ENCODE measurements at places on chromosomes 4 and X.
A peak's percentile ranks its signal among the peaks of the same experiment; 100 is the strongest.

GRCh38 chrX:15683193-15683592 lies 18.6 kb upstream of the CLTRN start:
- DNase-seq = no peak

GRCh38 chr4:111959222-111959621 lies 186.0 kb upstream of the FAM241A start:
- DNase-seq = peak; percentile 32

- no peak for DNase-seq
Observed at GRCh38 chrX:115609621-115610020, 48.6 kb downstream of the PLS3 start.

- no peak for DNase-seq
Observed at GRCh38 chr4:89295415-89295927, 12.1 kb downstream of the GPRIN3 start.

DNA sequence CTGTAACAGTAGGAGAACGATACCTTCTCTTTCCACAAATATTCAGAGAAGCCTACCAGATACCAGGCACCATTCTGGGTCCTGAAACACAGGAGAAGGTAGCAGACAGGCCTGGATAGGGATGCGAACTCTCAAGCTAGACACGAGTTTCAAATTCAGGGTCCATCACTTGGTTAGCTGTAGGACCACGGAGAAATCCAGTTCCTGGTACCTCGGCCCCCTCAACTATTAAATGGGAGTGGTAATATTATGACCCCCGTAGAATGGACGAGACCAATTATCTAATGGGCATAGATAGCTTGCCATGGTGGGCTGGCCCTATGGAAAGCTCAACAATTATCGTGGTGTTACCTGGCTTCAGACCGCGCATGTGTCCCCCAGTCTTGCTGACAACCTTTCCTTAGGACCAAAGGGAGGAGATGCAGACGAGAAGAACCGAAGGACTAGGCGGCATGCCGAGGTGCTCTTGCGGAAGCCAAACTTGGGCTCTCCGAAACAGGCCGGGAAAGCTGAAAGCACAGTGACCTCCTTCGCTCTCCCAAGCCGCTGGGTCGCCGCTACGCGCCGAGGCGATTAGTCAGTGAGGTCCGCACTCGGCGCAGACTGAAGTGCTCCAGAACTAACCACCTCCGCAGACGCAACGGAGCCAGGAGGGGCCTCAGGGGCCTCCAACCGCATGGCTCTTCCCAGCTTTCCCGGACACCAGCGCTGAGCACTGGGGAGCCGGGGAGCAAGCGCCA lies 19.6 kb downstream of the NKX3-2 start:
- peak; percentile 34 for DNase-seq

DNA sequence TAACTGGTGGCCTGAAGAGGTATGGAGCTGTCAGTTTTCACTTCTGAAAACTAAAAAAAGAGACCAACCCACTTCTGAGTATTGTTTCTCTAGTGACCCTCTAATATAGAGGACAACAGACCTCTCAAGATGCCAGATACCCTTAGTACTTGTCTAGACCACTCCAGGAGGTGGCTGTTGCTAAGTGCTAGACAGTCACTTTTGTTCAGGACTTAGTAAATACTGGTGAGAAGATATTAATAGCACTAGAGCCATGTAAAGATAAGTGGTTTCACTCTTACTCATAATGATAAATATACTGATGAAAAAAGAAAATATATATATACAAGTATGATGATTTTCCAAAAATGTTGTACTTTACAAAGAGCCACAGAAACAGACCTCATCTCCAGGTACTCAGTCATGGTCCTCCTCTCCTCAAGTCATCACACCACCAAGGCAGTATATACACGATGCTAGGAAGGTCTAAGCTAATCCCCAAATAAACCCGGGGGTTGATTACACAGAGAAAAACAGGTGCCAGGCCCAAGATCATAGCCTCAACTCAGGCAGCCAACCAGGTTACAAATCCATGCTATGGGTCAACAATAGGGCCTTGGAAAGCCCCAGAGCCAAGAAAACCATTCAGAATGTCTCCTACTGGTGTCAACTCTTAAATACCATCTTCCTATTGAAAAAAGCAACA lies 66.9 kb downstream of the ARHGEF9 start:
- DNase-seq = no peak

GRCh38 chr4:162408309-162408708 lies 244.5 kb upstream of the FSTL5 start:
- DNase-seq = no peak

DNA sequence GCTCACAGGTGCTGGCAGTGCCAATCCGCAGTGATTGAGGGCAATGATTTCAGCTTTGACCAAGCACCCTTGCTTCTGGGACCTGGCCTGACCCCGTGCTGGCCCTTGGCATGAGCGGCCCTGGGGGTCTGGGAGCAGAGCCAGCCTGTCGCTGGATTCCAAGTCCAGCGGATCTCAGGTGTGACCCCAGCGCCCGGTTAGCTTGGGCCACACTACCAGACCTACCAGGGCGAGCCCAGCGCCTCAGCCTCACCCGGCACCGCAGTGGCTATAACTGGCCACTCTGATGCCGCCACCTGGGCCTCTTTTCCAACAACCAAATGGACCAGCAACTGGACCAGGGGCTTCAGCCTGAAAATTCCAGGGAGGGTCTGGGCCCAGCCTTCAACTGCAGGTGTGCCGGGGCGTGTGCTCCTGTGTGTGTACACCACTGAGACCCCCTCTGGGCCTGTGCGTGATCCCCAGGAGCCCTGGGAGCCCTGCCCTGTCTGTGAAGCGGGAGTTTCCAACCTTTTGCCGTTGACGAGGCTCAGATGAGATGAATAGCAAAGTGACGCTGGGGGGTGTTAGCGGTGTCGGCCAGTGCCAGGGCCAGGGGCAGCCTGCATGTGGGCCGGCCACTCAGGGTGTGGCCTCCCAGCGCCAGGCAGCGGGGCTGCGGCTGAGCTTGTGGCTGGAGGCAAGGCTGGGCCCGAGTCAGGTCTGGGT lies 658 bp downstream of the SH3TC1 start:
- DNase-seq = no peak

- no peak for DNase-seq
Observed at GRCh38 chrX:100852810-100853209, 21.3 kb downstream of the NOX1 start.

DNA sequence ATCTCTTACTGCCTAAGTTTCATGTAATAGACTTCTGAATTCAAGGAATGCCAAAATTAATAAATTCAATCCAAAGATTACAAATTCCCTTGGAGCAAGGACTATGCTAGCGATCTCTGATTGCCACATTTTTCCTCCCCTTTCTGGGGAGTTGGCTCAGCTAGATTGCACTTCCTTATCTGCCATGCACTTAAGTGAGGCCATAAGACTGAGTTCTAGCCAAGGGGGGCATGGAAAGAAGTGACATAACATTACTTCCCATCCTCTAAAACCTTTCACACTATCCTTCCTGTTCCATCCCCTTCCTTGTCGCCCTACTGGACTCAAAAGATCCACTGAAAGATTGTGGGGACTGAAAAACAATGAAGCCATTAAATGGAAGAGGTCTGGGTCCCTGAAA lies 53.8 kb upstream of the TXK start:
- DNase-seq = peak; percentile 25

DNA sequence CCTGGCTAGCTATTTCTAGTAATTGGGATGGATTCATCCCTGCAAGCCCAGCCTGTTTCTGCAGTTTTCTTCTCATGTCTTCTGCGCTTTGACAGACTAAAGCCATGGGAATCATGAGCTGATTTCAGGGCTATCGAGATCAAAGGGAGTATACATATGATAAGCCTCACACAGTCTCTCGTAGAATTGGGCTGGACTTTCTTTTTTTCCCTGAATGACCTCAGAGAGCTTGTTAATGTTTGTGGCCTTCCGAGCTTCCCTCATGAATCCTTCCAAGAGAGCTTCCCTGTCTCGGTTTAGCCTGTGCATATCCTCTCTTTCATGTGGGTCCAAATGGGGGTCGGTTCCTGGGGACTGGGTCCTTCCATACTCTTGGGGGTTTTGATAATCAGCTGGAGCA lies 130.3 kb downstream of the ADRA2C start:
- DNase-seq = no peak

DNA sequence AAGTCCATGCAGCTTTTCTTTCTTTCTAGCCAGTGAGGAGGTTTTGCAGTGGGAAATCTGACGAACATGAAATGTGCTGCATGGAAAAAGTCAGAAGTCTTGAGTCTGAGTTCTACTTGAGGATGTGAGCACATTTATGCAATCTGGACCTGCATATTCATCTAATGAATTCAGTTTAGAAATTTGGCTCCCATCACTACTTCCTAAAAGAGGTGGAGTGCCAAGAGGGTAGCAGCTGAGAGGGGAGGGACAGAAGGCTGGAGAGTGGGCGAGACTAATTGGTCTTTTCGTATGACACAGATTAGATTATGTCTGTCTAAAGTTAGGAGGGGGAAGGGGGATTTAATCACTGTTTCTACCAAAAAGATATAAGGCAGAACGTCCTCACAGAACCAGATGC lies 535.9 kb downstream of the IQCM start:
- no peak for DNase-seq

DNA sequence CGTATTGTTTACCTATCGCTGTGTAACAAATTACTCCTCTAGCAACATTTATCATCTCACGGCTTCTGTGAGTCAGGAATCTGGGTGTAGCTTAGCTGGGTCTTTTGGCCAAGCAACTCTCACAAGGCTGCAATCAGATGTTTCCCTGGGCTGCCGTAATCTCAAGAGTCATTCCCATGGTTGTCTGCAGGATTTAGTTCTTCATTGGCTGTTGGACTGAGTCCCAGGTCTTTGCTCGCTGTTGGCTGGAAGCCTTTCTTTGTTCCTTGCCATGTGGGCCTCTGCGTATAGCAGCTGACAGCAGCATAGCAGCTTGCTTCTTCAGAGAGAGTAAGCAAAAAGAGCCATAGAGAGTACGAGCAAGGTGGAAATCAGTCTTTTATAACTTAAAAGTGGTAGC lies 16.8 kb downstream of the POLR2B start:
- DNase-seq = peak; percentile 99

DNA sequence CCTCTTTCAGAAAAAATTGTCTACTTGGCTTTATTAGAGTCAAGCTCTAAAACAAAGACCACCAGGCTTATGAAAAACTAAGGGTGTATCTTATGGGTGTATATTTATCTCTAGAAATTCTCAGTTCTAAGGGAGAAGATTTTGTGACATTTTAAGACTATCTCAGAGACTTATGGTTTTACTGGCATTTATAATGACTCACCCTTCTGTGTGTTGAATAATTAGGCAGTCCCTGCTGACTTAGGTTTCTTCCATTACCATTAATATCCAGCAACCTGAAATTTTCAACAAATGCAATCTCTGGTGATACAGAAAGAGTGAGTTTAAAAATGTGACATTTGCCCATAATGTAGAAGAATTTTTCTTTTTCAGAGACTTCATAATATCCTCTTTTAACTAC lies 1015.0 kb upstream of the AGA start:
- DNase-seq = no peak

DNA sequence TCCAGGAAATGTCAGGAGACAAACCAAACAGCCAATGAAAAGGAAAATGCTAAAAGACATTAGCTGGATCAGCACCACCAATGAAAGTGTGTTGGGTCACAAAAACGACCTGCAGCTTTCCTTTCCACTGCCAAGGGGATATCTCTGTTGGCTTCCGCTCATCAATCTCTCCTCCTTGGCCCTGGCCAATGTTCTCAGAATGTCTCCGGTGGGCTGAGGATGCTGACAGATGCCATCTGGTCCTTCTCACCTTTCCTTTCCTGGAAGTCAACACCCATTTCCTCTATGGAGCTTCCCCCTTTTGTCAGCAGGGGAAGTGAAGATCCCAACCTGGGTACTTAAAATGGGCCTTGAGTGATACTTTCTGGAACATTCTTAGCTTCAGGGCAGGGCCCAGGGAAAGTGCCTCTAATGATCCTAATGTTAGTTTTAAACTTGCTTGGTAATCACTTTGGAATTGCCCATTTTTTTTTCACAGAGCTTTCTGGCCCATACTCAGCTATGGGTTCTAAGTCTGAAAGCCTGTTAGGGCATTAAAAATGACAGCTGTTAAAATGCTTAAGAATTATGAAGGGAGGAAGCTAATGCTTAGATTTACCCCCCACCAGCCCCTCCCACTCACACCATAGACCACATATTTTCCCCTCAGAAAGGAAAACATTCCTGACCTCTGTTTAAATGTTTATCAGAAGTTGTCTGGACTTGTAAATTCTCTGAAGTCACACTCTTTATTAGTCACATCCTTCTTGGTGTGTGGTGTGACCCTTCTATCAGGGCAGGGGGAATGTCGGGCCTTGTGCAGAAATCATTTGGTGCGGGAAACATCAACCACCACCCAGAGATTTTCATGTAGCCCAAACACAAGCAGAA lies 29.2 kb downstream of the IGFBP7 start:
- peak; percentile 96 for DNase-seq

- DNase-seq = no peak
Observed at GRCh38 chr4:162201673-162202072, 37.9 kb upstream of the FSTL5 start.

- DNase-seq = peak; percentile 2
Observed at GRCh38 chrX:17860179-17860780, 818 bp downstream of the RAI2 start.

GRCh38 chr4:24240655-24241054 lies 343.7 kb downstream of the DHX15 start:
- no peak for DNase-seq

DNA sequence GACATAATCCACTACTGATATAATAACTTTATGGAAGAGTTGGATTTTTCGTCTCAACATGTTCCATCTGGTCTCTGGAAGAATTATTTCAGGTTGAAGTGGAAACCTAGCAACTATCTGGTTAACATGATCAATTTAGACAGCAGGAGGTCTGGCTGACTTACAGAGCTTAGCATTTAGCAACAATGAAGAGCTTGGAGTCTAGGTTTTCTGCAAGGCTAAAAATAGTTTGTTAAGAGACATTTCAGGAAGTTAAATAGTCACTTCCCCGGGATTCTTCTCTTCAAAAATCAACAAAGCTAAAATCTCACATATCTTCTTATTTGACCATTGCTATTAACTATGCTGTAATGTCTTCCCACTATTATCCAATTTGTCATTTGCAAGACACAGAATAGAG lies 418.6 kb upstream of the DIPK2B start:
- DNase-seq = peak; percentile 50

GRCh38 chr4:115126491-115126890 lies 13.1 kb upstream of the NDST4 start:
- no peak for DNase-seq

- DNase-seq = no peak
Observed at GRCh38 chr4:73801692-73802091, 34.8 kb upstream of the CXCL6 start.

DNA sequence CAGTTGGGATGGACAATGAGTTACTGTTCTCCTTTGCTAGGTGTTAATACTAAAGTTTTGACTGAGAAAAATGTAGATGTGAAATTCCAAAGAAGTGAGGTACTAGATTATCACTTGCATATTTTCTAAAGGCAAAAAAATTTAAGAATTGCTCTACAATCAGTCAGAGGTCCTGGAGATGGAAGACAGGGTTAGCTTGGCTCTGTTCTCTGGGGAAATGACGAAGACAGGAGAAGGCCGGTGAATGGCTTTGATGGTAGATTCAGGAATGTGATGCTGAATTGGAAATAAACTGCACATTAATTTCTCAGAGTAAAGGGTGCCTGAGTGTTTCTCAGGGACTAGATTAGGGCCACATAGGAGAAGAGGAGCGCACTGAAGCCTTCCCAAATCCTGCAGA lies 214.0 kb upstream of the LEF1 start:
- no peak for DNase-seq

Measured in fibroblast of the aortic adventitia (primary cell).